GM23338 (cell line): ENCODE measurements at places on chromosomes 7 and 10. TPM values are rescaled to one million over a fixed set of nuclear protein-coding genes. Genes with fewer than 3 reads are reported as not detected.

Gene KNDC1
- polyA plus RNA-seq, result 1.8 and 1.9 TPM in 2 replicates

Gene ZNF853
- 0.32 and 0.78 TPM in 2 replicates for polyA plus RNA-seq

Gene SNX8
- polyA plus RNA-seq, result 49.1 and 50.9 TPM in 2 replicates

Gene IGF2BP3
- 47.1 and 52.0 TPM in 2 replicates for polyA plus RNA-seq

Gene RSPH10B
- polyA plus RNA-seq, result 0.99 TPM in 1 of 2 replicates, not detected in the other

Gene CALY
- polyA plus RNA-seq, result 8.0 and 9.0 TPM in 2 replicates

Gene GNAT3
- polyA plus RNA-seq, result not detected in 2 replicates

Gene ADRA2A
- polyA plus RNA-seq, result 0.60 and 0.61 TPM in 2 replicates

Gene PON1
- 1.2 and 2.1 TPM in 2 replicates for polyA plus RNA-seq

Gene LRRD1
- polyA plus RNA-seq, result 0.11 TPM in 1 of 2 replicates, not detected in the other

Gene TRIM56
- 8.7 and 10.0 TPM in 2 replicates for polyA plus RNA-seq

Gene ELFN1
- polyA plus RNA-seq, result 0.08 and 0.09 TPM in 2 replicates

Gene OR13A1
- 0.09 and 0.21 TPM in 2 replicates for polyA plus RNA-seq

Gene HEPACAM2
- polyA plus RNA-seq, result not detected in 2 replicates

Gene SPDYE2B
- 1.7 TPM in 1 of 2 replicates, not detected in the other for polyA plus RNA-seq

Gene SPDYE9
- 0.78 and 1.1 TPM in 2 replicates for polyA plus RNA-seq

Gene MACROH2A2
- 11.6 and 12.5 TPM in 2 replicates for polyA plus RNA-seq

Gene ASB10
- polyA plus RNA-seq, result not detected in 2 replicates

Gene PROSER2
- 3.7 and 4.2 TPM in 2 replicates for polyA plus RNA-seq

Gene FAM180A
- polyA plus RNA-seq, result not detected in 2 replicates

Gene FAM204A
- polyA plus RNA-seq, result 59.3 and 72.0 TPM in 2 replicates

Gene GRM3
- polyA plus RNA-seq, result 0.40 and 0.79 TPM in 2 replicates

Gene HELLS
- 894 and 913 TPM in 2 replicates for polyA plus RNA-seq

Gene SPDYE2
- polyA plus RNA-seq, result 0.79 and 1.0 TPM in 2 replicates

Gene STOX1
- 1.6 and 1.7 TPM in 2 replicates for polyA plus RNA-seq

Gene ANKRD1
- 0.10 TPM in 1 of 2 replicates, not detected in the other for polyA plus RNA-seq

Gene HK1
- polyA plus RNA-seq, result 70.0 and 76.6 TPM in 2 replicates

Gene DEPP1
- polyA plus RNA-seq, result 0.37 TPM in 2 replicates

Gene UNCX
- not detected in 2 replicates for polyA plus RNA-seq

Gene KCNMA1
- 8.7 and 9.0 TPM in 2 replicates for polyA plus RNA-seq

Gene HOXA2
- not detected in 2 replicates for polyA plus RNA-seq

Gene SPDYE1
- 1.4 and 1.6 TPM in 2 replicates for polyA plus RNA-seq

Gene PPP1R9A
- polyA plus RNA-seq, result 9.3 and 10.6 TPM in 2 replicates

Gene CYP3A4
- polyA plus RNA-seq, result not detected in 2 replicates

Gene GATA3
- polyA plus RNA-seq, result 0.23 and 0.33 TPM in 2 replicates
